ENCODE measurements at places on chromosomes 11 and 22. TPM values are rescaled to one million over a fixed set of nuclear protein-coding genes. Genes with fewer than 3 reads are reported as not detected.

- DNase-seq: no peak
- no peak overlapping the region for H3K27ac ChIP-seq
- H3K4me1 ChIP-seq: no peaks in the 10 kb centered on the region
Measured at GRCh38 chr22:37210041-37210803, 2.1 kb downstream of the SSTR3 start.

Gene DDI1
- not detected for total RNA-seq

DNA sequence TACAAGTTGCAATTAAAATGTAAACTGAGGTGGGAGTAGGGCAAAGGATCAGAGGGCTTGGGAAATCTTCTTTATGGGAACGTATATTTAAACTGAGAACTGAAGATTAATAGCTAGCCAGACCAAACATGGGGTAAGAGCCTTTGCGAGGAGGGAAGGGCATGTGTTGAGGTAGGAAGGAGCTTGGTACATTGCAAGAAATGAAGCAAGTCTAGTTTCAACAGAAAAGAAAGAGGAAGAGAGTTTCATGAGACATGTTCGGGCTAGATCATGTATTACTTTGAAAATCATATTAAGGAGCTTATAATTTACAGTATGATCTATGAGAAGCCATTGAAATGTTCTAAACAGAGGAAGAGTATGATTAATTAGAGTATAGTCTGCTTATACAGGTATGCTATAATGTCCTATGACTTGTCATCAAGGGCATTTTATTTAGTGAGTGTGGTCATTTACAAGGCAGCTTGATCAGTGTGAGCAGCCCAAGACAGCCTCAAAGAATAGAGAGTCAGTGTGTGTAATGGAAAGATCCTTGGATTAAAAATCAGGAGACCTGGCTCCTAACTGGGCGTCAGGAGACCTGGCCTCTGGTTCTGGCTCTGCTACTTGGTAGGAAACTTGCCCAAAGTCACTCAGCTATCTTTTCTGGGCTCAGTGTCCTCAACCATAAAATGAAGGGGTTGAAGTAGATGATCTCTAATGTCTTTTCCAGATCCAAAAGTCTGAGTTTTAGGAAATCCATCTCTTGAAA, 10.9 kb downstream of the GAS2 start:
- H3K27ac ChIP-seq: no peak overlapping the region
- no peak for DNase-seq
- H3K4me3 ChIP-seq: no peak overlapping the region
- H3K36me3 ChIP-seq: no peaks in the 10 kb centered on the region

DNA sequence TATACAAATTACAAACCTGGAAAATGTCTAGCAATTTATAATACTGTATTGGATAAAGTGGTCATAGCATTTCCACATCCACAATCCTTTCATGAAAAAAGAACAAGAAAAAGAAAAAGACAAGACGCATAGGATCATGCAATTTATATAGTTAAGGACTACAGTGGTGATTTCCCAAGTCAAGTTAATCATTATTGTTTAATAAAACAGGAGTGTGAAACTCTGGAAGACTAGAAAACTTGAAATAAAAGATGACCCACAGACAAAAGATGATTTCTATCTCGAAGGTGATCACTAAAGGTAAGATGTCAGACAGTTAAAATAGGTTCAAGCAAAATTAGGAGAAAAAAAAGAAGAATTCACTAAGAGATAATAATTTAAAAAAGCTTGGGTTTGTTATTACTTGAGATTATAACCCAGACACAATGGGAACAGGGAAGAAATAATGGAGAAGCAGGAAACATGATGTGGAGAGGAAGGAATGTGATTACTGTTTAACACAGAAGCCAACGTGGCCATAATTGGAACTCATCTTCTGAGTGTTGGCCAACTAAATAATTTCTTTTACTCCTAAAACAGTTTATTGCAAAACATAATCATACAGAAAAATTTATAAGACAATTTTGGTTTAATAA, 441.2 kb upstream of the ANO3 start:
- no peak overlapping the region for H3K4me3 ChIP-seq
- no peaks in the 10 kb centered on the region for H3K27me3 ChIP-seq
- no peaks in the 10 kb centered on the region for H3K4me1 ChIP-seq
- H3K27ac ChIP-seq: no peak overlapping the region
- no peaks in the 10 kb centered on the region for H3K36me3 ChIP-seq
- no peak for DNase-seq

Gene FOLH1
- total RNA-seq: not detected

All from natural killer cell (primary cell).